ENCODE measurements at places on chromosomes 5 and 9.

DNA sequence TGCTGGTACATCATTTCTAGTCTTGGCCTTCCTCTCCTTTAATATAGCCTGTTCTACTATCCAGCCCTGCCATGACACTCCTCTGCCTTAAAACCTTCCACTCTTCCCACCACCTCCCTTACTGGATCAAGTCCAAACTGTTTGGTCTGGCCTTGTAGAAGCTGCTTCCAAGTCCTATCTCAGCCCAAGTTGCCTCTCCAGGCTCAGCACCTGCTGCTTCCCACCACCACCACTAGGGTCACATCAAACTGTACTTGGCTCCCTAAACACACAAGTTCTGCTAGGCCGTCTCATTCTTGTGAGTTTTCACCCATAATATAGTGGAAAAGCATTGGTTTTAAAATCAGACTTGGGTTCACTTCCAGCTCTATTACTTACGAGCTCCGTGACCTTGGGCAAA is 1.4 kb downstream of the NDUFA8 start:
- no peak for DNase-seq

- no peak for DNase-seq
These were observed 231.7 kb downstream of the ARHGAP26 start for GRCh38 chr5:143001764-143002351.

GRCh38 chr5:91170266-91170665 is 212.9 kb downstream of the ARRDC3 start:
- DNase-seq, result no peak

GRCh38 chr9:133669182-133669801 is 33.1 kb downstream of the DBH start:
- DNase-seq, result no peak

- DNase-seq, result no peak
These were observed 122.3 kb upstream of the WWC1 start for GRCh38 chr5:168168978-168169698.

DNA sequence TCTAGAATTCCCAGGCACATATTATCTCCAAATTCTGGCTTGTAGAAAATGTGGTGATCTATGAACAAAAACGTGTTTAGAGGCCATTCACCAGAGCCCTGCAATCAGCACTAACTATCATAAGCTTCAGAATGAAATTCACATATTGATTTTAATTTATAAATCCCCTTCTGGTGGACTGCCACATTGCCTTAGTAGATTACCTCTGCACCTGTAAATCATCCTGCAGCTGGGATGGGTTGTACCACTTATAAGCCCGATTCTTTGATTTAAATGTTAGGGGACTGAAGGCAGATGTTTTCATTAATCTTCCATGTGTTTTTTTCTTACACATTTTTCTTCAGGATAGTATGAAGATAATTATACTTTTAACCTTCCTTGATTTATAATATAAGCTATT is 140.7 kb upstream of the PTPRD start:
- no peak for DNase-seq

- no peak for DNase-seq
These were observed 11.9 kb upstream of the LHX2 start for GRCh38 chr9:123999661-124000060.

DNA sequence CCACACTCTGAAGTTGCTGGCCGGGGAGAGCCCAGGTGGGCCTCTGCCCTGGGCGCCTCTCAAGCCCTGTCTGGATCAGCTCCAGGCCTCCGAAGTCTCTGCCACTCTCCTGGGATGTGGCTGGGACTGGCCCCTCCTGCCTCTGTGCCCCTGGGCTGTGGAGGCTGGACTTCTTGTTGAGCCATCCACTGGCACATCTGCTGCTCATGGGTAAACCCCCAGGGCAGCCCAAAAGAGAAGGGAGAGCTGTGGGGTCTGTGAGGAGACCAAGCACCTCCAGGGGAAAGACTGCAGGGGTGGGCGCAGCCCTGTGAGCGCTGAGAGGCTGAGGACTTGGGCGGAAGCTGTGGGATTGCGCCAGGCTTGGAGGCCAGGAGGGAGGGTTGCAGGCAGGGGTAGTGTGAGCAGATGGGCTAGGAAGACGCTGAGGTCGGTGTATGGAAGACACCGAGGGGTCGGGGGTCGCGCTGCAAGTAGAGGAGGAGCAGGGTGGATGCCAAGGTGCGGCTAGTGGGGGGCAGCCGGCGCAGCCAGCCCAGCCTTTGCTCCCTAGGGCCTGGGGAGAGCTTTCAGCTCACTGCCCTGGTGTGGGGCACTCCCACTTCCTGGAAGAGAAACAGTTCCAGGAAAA is 118.1 kb downstream of the WNK2 start:
- no peak for DNase-seq

- peak; percentile 74 for DNase-seq
These were observed 4.0 kb upstream of the PCDHGA1 start for GRCh38 chr5:141326088-141326854.

GRCh38 chr9:108423433-108423832 is 432.4 kb downstream of the ACTL7B start:
- no peak for DNase-seq

GRCh38 chr5:82480331-82480730 is 202.2 kb upstream of the RPS23 start:
- no peak for DNase-seq

- DNase-seq, result peak; percentile 23
These were observed 299.4 kb upstream of the RASA1 start for GRCh38 chr5:86968301-86968753.

DNA sequence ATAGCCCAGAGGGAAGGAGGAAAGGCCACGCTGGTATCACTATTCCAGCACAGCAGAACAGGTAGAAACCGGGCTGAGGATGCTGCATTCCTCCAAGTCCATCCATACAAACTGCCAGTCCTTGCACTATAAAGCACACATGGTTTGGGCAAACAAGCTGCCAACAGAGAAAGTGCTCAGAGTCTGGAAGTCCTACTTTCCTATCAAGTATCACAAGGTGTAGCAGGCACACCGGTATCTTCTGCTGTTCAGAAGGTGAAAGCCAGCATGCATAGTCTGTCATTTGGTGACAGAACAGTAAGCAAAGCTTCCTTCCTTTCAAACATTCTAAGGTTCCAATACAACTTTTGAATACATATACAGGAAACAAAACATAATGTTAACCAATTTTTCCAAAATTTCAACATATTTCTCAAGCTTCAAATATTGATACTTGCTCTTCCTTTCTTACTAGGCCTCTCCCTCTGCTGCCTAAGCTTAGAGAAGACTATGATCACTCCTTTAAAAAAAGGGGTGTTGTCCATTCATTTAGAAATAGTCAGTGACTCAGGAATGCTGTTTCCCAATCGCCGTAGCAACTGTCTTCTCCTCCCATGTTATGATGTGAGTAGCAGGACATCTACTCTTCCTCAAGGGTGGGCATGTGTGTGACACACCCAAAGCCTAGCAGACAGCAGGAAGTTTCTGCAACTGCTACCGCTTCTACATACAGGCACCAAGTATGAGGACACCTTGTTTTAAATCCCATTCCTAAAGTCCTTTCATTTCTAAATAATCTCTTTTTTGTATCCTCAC is 14.7 kb downstream of the DIAPH1 start:
- DNase-seq, result no peak

- no peak for DNase-seq
These were observed 152.5 kb upstream of the COX7C start for GRCh38 chr5:86465052-86465838.

DNA sequence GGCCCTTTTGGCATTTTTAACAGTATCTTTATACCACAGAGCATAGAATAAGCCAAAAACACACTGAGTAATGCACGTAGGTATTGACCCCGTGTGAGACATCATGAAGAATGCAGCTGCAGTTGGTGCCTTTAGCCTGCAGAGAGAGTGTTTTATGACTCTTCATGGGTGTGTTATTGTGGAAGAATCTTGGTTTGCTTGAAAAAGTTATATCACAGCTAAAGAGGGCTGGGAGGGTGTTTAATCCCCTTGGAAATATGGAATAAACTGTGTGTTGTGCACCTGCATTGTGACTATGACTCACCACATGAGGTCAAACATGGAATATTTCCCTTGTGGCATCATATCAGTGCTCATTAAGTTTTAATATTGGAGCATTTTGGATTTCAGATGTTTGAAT is 458.7 kb downstream of the CDH9 start:
- no peak for DNase-seq

DNA sequence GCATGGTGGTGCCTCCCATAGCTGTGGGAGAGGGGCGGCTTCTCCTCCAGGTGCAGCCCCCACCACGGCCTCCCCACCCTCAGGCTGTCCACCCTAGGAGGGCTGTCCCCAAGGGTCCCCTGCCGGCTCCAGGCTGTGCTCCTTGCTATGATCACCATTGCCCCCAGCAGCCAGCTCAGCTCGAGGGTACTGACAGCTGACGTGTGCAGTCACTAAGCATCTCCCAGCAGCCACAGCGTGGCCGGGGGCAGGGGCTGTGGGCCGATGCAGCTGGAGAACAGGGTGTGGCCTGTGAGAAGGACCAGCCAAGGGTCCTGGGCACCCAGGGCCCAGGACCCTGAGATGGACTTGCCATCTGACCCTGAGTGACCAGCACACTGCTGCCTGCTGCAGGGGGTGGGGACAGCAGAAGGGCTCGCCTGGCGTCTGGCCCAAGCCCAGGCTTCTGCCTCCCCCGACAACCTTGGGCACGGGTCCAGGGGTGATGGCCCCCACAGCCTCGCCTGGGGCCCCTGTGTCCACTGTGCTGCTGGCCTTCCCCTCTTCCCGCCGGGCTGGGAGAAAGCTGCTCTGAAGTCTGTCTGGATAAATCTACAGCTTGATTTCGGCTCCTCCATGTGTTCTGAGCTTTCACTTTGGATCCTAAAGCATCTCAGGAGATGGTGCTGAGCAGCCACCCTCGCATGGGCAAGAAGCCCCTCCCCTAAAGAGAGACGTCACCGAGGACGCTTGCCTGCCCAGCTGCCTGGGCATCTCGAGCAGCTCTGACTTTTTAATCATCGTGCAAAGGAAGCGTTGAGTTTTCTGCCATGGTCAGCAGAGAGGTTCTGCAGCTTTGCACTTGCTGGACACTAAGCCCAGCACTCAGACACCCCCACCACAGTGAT is 5.5 kb downstream of the KCNT1 start:
- no peak for DNase-seq

DNA sequence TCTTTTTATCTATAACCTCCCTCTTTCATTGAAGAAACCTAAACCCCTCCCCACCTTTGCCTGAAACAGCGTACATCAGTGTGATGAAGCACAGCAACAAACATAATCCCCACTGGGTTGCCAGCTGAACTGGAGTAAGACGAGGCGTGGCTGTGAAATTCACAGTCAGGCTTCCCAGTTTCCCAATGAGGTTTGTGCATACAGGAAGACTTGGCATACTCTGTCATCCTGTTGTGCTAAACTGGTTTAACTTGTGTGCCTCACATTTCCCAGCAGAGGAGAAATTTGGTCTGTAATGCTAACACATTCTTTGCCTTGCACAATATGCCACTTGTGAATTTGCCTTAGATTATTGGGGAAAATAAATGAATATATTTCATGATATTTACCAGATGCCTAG is 121.5 kb downstream of the SV2C start:
- DNase-seq, result no peak

DNA sequence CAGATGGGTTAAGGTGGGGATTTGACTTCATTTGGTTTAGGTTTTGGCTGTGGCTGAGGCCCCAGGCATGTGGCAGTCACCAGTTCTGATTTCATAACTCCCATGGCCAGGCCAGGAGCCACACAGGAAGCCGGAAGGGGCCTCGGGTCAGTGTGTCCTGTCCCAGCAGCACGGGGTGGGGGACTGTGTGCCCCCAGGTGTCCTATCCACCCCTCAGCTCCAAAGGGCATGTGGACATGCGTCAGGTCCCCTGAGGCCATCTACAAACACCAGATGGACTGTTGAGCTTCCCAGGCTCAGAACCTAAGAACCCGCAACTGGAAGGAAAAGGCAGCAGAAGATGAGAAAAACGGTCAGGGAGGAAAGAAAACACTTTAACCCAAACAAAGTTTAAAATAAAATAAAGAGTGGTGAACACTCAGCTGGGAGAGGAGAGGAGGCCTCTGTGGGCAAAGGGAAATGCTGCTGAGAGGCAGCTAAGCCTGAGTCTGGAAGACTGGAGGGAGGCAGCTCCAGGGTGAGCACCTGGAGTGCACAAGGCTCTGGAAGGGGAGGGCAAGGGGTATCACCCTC is 260.8 kb downstream of the AUH start:
- DNase-seq, result peak; percentile 58

DNA sequence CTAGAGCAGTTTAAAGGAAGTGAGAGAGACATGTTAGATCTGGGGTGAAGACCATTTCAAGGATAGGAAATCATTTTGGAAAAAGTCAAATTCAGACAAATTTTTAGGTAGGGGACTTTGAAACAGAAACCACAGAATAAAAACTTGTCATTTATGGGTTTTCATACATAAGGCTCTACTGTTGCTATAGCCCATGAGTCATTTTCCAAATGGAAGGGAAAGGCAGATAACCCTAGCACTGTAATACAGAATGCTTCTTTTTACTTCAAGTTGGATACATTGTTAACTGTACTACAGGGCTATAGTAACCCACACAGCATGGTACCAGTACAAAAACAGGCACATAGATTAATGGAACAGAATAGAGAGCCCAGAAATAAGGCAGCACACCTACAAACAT is 455.4 kb downstream of the EBF1 start:
- no peak for DNase-seq

- DNase-seq, result no peak
These were observed 82.1 kb downstream of the TMEM232 start for GRCh38 chr5:110644357-110644756.

GRCh38 chr5:66904189-66904588 is 292.4 kb downstream of the CD180 start:
- no peak for DNase-seq

DNA sequence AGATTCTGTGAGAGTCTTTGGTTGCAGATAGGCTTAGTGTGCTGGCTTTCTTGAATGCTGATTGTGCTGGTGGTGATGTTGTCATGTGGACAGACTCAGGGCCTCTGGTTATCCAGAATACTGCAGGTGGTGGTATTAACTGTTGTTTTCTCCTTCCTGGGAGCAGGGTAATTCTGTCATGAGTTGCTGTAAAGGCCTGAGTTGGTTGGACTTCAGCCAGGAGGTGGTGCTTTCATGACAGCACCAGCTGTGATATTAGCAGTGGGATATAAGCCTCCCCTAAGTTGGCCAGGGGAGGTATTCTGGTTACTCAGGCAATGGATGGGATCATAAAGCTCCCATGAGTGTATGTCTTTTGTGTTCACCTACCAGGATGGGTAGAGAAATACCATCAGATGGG is 16.4 kb upstream of the RNF180 start:
- no peak for DNase-seq

DNA sequence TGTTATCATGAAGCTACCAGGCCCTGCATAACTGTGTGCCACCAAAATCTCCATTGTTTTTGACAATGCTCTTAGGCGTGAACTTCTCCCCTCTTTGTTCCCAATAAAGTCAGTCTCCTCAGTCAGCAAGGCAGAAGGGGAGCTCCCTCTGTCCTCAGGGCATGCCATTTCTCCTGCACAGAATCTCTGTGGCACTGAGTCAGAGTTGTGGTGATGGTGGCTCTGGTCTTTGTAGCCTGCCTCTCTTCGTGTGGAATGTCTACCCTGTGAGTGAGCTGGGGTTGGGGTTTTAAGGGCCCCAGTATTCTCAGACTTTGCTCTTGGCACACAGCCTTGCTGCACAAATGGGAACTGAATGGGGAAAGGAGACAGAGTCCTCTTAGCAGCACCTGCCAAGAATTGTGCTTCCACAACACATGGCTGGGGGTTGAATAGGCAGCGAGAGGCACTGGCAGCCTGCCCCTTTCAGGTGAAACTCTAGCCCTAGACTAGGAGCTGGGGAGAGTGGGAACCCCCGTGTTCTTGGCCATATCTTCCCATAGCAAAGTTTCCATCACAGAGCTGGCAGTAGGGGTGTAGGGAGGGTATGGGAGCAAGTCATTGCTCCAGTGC is 146.6 kb downstream of the SH3GL2 start:
- no peak for DNase-seq

Data from left ventricle myocardium inferior (tissue), 1 donor.